ENCODE measurements at places on chromosomes 7 and 10.

DNA sequence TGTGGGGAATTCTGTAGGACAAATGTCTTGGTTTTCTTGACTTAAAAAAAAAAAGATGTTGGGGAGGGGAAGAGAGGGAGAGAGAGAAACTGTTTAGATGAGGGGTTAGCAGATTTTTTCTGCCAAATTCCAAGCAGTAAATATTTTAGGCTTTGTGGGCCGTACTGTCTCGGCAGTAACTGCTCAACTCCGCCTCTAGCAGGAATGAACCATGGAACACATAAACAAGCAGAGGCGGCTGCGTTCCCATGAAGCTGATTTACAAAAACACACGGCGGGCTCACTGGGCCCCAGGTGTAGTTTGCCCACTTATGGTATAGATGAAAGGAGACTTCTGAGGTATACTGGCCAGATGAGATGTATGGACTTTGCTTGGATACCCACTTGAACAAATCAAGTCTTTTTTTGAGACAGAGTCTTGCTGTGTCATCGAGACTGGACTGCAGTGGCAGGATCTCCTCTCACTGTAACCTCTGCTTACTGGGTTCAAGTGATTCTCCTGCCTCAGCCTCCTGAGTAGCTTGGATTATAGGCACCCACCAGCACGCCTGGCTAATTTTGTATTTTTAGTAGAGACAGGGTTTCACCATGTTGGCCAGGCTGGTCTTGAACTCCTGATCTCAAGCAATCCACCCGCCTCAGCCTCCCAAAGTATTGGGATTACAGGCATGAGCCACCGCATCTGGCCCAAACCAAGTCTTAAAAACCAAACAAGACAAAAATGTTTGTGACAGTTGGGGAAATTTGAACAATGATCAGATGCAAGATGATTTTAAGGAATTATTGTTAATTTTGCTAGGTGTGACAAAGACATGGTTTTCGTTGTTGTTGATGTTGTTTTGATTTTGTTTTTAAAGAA is 9.7 kb upstream of the ADAMTS14 start:
- no peak for DNase-seq

GRCh38 chr7:92754919-92755581 is 81.3 kb downstream of the CDK6 start:
- DNase-seq = no peak

GRCh38 chr10:8563478-8563877 is 509.0 kb downstream of the GATA3 start:
- DNase-seq = no peak

DNA sequence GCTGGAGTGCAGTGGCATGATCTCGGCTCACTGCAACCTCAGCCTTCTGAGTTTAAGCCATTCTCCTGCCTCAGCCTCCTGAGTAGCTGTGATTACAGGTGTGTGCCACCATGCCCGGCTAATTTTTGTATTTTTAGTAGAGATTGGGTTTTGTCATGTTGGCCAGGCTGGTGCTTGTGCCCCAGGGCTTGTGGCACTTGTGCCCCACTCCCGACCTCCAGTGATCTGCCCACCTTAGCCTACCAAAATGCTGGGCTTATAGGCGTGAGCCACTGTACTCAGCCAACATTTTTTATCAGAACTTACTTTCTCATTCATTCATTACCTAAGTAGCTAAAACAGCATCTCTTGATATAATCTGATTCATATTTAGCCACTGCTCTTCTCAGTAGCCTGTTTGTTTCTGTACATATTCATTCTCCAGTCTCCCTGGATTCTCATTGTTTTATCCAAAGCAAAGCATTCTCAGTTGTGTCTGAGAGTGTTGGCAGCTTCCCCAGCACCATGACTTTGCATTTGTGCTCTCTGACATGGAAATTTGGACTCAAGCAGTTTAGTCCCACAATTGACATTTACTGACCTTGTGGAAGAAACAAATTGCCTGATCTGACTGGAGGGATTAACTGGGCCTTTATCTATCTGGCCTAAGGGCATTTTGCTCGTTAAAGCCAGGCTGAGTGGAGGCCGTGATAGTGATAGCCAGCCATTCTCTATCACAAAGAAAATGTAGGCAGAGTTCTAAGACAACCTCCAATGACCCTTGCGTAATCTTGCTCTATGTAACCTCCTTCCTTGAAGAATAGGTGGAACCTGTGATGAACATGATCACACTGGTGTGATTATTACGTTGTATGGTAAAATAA is 44.9 kb downstream of the AKR1B15 start:
- DNase-seq = no peak

- DNase-seq = no peak
Observed at GRCh38 chr7:41107330-41107937, 595.5 kb downstream of the INHBA start.

GRCh38 chr10:68224810-68225209 is 7.1 kb downstream of the ATOH7 start:
- DNase-seq = no peak

DNA sequence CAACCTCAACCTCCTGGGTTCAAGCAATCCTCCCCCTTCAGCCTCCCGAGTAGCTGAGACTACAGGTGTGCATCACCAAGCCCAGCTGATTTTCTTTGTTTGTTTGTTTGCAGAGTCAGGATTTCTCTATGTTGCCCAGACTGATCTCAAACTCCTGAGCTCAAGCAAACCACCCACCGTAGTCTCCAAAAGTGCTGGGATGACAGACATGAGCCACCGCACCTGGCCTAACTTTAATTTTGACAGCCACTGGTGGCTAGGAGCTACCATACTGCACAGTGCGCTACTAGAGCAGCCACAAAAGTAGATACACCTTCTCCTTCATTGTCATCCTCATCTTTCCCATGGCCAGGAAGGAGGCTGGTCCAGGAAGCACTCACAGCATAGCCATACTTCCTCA is 31.2 kb upstream of the GATA3 start:
- no peak for DNase-seq

DNA sequence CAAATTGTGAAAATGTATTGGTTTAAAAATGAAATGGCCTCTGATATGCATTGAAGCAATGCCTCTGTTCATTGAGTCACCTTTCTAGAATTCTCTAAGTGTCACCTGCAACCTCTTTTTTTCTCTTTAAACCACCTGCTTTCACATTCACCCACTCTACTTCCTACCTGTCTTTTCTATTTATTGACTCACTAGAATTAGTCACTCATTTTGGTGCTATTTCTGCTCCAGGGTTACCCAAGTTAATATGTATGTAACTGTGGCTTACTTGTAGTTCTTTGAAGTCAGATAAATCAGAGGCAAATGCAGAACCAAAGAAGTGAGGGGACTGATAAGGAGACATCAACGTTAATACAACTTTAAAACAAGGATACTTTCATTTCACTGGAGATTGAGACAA is 674.7 kb downstream of the CCSER2 start:
- no peak for DNase-seq

GRCh38 chr10:122744257-122744656 is 44.6 kb upstream of the C10orf120 start:
- no peak for DNase-seq

DNA sequence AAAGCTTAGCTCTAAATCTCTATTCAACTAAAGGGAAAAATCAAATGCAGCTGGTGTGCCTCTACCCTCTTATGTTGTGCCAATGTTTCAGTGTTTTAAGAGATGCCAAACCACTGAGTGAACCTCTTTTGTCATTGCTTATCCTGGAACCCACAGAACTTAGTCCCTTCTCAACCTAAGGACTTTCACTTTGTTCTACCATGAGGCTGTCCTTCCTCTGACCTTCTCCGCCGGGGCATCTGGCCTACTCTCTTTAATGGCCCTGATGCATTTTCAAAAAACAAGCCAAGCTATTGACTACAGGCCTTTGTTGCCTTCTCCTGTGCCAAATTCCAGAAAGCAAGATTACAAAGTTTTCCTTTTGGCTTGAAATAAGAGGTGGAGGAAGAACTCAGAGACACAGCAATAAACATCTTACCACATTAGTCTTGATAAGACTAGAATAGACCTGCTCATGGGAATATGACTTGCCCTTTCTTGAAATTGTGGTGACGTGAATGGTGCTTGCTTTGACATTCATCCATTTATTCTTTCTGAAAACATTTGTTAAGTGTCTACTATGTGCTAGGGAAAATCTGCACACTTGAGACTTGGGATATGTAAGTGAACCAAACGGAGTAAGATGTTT is 253.2 kb upstream of the SMIM30 start:
- DNase-seq = no peak

DNA sequence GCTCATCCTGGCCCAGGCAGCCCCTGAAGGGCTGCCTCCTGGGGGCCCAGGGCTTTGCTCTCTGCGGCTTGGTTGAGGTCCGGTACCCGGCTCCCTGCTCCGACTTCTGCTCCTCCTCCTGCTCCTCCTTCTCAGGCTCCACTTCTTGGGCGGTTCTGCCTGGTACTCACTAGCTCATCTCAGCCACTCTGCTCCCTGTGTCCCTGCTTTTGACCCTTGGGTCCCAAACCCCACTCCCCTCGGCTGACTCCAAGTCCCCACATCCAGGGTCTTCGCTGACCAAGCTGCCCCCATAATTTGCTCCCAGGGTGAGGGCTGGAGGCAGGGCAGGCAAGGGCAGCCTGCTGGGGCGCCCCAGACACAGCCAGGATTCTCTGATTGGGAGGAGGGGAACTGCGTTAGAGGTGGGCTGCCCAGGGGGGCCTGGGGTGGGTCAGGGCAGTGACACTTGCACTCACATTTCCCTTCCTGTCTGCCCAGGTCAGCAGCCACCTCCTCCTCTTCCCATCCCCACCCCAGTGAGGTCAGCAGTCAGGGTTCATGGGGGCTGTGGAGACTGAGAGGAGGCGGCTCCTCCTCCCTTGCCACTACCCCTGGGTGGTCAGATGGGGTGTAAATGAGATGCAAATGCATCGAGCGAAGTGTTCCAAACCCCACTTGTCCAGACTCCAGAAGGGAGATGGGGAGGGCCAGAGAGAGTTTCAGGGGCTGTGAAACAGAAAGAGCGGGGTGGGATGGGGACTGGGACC is 2.2 kb downstream of the SMARCD3 start:
- DNase-seq = no peak

DNA sequence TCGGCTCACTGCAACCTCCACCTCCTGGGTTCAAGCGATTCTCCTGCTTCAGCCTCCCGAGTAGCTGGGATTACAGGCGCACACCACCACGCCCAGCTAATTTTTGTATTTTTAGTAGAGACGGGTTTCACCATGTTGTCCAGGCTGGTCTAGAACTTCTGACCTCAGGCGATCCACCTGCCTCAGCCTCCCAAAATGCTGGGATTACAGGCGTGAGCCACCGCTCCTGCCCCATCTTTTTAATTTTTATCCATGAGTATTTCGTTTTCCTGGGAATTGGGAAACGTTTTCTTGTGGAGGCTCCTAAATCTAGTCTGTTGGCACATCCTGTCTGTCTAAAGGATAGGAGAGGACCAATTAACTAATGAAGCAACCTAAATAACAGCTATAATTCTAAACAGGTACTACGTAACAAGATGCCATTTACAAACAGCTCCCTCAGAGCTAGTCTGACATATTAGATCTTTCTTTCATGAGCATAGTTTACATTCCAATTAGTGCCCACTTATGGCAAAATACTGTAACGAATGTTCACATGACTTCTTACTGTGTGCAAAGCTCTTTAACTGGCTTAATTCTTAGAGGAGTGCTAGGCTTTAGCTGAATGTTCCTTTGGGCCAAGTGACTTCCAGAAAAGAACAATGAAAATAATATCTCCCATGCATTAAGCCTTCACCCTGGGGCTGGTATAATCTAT is 151.0 kb upstream of the YAE1 start:
- no peak for DNase-seq

DNA sequence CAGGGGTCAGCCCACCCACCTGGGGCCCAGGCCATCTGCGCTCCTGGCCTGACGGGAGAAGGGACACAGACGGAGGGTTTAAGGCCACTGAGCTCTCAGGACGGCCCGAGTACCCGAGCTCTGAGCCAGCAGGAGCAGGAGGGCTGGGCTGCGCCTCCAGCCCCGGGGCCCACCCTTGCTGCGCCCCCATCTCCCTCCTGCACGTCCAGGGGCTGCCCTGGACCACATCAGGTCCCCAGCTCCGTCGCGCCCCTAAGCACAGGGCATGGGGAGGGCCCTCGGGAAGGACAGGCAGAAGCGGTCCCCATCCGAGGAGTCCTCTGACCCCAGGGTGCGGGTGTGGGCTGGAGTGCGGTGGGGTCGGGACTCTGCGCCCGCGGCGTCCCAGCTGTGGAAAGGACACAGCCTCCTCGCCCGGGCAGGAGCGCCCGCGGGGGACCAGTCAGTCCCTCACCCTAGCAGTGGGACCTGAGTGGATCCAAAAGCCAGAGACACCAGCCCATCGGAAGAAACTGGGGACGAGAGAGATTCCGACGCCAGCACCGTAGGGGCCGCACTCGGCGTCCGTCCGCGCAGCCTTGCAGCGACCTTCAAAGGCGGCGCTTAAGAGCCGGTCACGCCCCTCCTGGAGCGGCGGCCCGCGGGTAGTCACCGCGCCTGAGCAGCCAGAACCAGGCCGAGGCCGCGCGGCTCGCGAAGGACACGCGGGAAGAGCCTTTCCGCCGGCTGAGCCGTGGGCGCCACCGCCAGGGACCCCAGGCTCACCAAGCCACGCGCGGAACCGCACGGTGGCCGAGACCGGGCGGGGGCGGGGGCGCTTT is 15.9 kb downstream of the CAMK2B start:
- DNase-seq = peak; percentile 72

- DNase-seq = no peak
Observed at GRCh38 chr7:22812353-22812752, 10.3 kb downstream of the TOMM7 start.

DNA sequence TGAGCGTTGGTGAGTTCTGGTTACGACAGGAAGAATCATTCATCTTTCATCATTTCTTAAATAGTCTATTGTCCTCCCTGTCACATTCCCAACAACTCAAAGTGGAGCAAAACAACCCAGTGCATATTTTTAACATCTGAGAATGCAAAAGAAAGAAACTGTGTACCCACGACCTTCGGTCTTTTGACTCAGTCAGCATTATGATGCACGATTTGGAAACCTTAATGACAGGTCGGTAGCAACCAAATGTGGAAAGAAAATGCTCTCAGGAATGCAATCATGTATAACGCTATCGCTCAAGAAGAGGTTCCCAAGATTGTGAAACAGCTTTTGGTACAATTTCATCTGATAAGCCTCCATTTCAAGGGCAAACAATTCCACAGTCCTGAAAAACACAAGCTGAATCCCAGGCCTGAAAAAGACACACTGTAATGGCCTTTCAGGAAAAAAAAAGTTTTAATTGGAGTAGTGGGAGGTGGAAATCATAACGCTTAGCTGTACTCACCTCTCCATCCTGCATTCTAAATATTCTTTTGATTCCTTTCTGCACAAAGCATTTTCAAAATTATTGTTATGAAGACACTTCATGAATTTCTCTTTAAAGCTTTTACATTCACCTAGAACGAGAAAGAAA is 2.6 kb downstream of the COX19 start:
- no peak for DNase-seq

DNA sequence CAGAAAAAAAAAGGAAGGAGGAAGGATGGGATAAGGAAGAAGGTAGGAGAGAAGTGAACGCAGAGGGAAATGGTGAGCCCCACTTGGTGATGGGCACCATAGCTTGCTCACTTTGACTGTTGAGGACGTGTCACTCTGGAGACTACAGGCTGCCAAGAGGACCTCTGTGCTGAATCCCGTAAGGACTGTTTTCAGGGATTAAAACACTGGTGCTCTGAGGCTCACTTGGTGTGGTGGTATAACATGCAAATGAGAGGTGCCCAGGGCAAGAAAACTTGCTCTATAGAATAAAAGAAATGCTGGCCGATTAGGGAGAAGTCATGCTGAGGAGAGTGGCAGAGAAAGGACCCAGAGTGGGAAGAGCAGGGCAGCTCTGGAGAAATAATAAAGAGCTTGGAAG is 5.3 kb upstream of the IL2RA start:
- DNase-seq = no peak

GRCh38 chr10:101893510-101894120 is 50.0 kb upstream of the KCNIP2 start:
- no peak for DNase-seq

Data from GM13976 (cell line).